ENCODE measurements at places on chromosomes 1 and 21.

DNA sequence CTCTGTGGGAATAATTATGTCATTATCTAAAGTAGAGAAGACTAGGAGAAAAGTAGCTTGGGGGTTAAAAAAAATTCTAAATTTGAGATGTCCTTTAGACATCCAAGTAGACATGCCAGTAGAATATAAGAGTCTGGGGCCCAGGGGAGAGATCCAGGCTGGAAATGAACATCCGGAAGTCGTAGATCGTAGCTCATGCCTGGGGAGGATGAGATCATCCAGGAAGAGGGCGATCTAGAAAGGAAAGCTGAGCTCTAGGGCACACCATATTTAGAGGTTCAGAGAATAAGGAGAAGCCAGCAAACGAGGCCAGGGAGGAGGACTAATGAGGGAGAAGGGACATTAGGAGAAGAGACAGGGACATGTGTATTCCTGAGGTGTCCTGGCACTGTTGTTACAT lies 12.2 kb downstream of the NGF start:
- DNase-seq: no peak

DNA sequence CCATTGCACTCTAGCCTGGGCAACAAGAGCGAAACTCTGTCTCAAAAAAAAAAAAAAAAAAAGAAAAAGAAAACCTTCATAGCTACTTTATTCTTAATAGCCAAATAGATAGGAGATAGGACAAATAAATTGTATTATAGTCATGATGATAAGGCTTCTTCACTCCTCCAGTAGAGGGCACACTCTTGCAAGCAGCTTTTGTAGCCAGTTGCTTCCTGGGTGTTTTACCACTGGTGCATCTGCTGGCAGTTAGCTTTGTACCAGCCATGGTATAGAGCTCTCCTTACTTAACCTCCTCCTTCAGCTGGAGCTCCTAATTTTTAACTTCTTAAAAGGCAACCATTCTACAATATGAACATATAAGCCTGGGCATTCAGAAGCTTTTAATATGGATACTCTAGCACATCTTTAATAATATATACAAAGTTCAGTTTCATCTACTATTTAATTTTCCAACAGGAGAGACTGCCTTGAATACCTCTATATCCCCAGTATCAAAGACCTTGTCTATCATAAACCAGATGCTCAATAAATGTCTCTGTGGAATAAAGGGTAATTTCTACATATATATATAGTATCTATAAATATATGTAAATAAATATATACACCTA lies 35.8 kb downstream of the EVI5 start:
- DNase-seq: peak; percentile 56

GRCh38 chr21:44700101-44701022 lies 3.4 kb downstream of the KRTAP10-12 start:
- no peak for DNase-seq

DNA sequence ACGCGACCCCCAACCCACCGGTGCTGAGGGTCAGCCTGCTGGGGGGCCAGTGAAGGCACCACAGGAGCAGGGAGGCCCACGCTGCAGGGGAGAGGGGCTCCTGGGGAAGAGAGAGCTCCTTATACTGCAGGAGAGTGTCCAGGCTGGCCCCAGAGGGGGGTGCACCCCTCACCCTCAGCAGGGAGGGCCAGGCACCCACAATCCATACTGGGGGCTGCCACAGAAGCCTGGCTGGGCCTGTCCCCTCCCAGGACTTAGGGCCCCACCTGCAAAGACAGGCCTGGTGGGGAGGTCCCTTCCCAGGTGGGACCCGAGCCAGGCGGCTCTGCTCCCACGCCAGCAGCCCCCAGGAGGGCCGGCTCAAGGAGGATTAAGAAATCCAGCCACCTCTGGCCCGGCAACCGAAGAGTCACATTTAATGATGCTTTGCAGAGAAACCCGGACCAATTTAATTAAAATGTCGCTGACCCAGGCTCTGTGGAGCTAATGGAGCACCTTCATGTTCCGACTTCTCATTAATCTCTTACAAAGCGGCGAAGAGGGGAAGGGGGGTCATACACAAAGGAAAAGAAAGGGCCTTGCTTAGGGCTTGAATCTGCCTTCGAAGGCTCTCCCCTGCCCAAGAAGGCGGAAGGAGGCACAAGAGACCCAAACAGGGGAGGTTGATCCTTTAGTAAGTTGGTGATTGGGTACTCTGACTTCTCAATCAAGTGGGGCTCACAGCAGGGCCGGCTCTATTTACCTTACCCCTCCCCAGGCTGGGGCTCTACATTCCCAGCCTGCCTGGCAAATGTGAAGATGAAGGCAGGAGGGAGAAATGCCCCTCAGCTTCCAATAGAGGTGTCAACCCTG lies 25.0 kb downstream of the WNT9A start:
- DNase-seq: no peak

DNA sequence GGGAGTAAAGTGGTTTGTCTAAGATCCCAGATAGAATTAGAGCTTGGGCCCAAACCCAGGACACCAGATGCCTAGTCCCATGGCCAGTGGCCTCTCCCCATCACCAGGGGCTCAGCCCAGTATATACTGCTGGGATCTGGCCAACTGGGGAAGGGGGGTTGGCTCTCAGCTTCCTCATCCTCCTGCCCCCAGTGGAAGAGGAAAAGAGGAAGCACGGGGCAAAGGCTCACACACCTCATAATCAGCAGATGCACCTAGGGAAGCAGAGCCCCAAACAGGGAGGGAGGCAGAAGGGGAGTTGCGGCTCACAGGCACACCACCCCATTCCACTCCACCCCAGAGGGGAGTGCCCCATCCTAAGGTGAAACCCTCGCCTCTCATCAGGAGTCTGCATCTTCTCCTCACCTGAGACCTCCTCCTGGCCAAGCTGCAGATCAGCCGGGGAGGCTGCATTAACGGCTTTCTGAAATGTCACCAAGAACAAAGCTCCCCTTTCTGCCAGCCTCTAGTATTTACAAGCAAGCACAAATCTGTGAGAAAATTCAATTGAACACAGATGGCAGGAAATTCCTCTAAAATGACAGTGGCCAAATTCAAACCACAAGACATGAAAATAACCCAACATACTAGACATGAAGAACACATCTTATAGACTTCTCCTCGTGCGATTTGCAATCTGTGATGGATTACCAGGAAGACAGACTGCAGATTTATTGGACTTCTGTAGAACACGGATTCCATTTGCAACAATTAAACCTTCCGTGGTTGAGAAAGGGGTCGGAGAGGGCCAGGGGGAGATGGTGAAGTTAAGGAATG lies 82.8 kb downstream of the GLIS1 start:
- DNase-seq: no peak

- no peak for DNase-seq
Measured at GRCh38 chr1:22846458-22846857, 126.2 kb downstream of the LACTBL1 start.

DNA sequence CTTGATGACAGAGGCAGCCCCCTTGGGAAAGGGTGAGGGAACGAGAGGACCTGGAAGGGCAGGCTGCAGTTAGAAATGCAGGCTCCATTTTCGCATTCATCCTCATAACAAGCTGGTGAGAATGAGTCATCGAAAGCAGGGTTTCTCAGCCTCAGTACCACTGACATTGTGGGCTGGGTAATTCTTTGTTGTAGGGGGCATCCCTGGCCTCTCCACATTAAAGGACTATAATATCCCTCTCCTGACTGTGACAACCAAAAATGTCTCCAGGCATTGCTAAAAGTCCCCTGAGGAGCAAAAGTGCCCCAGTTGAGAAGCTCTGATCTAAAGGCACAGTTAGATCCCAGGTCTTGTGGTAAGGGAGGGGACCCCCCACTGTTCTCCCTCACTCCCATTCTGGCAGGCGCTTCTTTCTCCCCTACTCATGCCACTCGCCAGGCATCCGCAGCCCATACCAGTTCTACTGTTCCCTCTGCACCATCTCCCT lies 20.4 kb downstream of the KCNN3 start:
- no peak for DNase-seq

DNA sequence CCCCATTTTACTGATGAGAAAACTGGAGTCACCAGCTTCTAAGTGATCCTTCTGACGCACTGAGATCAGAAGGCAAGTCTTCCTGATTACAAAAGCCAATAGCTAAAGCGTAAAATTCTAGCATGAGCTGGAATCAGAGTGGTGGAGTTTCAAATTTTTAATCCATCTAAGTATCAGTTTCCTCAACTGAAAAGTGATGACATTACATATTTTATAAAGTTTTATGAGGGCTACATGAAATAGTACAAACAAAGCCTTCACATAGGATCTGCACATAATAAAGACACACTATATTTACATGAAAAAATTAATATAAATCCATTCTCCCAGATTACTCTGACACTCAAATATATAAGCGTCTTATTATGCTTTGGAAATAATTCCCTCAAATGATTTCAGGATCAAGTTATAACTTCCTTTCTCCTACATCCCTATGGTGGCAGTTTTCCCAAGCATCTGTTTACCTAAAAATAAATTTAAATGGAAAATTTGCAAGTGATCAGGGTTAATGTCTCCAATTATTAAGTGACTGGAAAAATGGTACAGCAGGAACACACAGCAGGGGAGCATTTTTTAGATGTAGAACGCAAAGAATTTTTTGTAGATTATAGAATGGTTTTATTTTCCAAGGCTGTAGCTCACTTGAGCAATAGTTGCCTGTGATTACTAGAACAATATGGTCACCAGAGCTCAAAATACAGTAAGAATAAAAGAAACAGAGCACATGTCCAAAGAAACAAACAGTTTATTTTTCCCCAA lies 490.4 kb upstream of the C1orf87 start:
- no peak for DNase-seq

DNA sequence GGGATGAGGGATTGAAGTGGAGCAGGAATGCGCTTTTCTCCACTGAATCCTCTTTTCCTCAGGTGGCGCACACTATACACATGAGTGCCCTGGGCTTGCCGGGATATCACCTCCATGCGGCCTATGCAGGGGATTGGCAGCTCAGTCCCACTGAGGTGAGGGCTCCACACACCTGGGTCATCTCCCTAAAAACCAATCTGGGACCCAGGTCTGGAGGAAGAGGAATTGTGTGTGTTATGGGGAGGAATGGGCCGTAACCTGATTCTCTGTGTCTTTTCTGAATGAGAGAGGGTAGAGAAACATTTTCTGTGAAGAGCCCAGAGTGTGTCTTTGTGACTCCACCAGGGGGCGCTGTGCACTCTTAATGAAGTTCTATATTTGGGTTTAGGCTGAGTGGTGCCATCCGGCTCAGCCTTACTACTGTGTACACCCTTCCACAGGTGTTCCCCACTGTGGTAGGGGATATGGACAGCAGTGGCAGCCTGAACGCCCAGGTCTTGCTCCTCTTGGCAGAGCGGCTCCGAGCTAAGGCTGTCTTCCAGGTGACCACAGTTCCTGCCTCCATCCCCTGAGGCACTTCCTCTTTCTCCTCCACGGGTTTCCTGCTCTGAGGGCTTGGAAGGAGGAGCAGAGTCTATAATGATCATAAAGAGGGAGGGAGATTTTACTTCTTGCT lies 1.5 kb downstream of the TOMM40L start:
- DNase-seq: peak; percentile 36

GRCh38 chr1:201933840-201934430 lies 12.4 kb downstream of the LMOD1 start:
- DNase-seq: no peak

DNA sequence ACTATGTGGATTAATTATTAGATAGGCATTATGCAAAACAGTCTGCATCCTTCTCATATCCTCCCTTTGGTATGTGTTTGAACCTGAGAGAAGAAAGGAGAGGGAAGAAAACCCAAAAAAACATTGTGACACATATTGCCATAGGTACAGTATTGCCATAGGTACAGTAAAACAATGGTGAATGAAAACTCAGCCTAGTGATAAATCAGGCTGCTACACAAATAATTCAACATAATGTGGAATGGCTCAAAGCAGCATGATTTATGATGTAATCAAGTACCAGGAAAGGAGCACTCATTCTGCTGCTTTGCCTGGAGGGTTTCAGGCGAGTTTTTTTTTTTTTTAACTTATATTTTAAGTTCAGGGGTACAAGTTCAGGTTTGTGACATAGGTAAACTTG lies 213.9 kb upstream of the LYPLAL1 start:
- no peak for DNase-seq

GRCh38 chr1:40390857-40391256 lies 17.3 kb downstream of the SMAP2 start:
- no peak for DNase-seq

DNA sequence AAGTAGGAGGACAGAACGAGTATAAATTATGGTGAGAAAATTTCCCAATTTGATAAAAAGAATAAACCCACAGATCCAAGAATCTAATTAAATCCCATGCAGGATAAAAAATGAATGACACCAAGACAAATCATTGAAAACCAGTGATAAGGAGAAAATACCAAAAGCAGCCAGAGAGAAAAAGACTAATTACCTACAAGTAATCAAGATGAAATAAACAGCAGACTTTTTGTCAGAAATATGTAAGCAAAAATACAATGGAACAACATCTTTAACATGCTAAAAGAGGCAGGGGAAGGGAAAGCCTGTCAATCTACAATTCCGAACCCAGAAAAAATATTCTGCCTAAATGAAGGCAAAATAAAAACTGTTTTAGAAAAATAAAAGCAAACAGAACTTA lies 20.7 kb upstream of the CCN1 start:
- no peak for DNase-seq

- no peak for DNase-seq
Measured at GRCh38 chr1:225565847-225566246, 87.1 kb downstream of the ENAH start.

GRCh38 chr1:109498161-109498801 lies 4.4 kb downstream of the CYB561D1 start:
- DNase-seq: peak; percentile 82

- DNase-seq: no peak
Measured at GRCh38 chr21:33230545-33231324, 997 bp downstream of the IFNAR2 start.

GRCh38 chr1:54352755-54353154 lies 53.4 kb downstream of the SSBP3 start:
- DNase-seq: no peak

DNA sequence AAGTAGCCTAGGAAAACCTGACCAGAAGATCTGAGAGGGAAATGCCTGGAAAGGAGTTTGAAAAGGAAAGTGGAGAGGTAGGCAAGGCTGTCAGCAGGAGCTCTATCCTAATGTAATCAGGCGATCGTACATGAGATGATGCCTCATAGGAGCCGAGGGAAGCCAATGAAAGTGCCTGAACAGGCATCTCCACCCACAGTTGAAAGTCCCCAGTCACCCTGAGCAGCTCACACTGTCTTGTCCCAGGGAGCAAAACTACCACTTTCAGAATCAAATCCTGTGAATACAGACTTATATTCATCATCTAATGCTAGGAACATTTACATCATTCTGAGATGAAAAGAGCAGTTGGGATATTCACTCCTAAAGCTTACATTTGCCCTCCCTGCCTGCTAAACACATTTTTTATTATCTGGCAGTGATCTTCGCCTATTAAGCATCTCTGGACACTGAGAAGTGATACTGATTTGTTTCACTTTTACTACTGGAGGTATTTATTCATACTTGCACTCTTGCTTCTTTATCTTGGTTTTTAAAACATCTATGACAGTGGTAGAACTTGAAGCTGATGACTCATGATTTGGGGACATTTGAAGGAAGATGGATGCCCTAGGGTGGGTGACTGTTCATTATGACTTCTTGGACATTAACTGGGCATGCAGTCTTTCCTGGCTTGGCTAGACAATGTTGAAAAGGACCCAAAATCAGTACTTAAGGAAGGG lies 221.6 kb downstream of the SEC16B start:
- no peak for DNase-seq

Data from DMS 273 treated with DMSO at 0.1 percent for 48 hours (cell line).